ENCODE measurements at places on chromosomes 13 and 19.

DNA sequence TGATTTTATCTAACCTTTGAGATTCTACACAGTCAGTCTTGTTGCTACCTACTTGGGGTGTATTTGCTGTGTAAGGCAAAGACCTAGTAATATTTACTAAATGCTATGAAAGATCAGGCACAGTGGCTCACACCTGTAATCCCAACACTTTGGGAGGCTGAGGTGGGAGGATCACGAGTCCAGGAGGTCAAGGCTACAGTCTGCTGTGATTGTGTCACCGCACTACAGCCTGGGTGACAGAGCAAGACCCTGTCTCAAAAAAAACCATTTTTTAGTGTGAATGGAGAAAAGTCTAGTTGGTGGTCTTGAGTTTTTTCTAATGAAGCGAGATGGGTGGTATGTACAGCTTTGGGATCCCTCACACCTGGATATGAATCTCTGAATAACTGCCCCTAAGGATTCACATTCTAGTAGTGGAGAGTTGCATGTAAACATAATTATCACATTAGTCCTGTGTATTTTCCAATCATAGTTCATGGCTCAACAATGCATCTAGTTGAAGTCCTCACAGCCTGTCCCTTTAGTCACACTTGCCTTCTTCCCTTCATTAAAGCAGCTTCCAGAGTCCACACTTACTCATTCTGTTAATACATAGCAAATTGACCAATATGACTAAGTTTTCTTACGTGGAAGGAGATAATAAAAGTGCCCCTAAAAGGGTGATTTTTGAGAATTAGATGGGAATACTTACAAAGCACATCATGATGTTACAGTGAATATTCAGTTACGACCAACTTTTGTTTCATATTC lies 7.5 kb downstream of the RPL21 start:
- DNase-seq = no peak

- DNase-seq = no peak
These were observed 115.8 kb downstream of the ZNF675 start for GRCh38 chr19:23571175-23571574.

DNA sequence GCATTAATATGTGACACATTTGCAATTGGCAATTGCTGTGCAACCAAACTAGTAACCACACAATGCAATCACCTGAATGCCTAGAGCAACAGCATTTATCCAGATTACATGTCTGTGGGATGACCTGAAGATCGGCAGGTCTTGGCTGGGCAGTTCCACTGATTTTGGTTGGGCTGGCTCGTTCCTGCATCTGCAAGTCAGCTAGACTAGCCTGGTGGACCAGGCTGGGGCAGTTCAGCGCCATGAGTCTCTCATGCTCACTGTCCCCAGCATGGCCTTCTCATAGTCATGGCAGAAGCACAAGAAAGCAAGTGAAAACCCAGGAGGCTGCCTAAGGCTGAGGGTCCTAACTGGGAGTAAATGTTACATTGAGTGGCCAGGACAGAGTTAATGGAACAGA lies 229.1 kb upstream of the TSHZ3 start:
- DNase-seq = no peak

DNA sequence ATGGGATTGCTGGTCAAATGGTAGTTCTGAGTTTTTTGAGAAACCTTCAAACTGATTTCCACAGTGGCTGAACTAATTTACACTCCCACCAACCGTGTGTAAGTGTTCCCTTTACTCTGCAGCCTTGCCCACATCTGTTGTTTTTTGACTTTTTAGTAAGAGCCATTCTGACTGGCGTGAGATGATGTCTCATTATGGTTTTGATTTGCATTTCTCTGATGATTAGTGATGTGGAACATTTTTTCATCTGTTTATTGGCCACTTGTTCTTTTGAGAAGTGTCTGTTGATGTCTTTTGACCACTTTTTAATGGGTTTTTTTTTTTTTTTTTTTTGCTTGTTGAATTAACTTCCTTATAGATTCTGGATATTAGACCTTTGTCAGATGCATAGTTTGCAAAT lies 4.3 kb downstream of the CAB39L start:
- no peak for DNase-seq
